Effector memory CD8-positive, alpha-beta T cell (primary cell): ENCODE measurements at places on chromosomes 12 and 14.

GRCh38 chr12:127559349-127560040, 707.5 kb upstream of the TMEM132C start:
- H3K27ac ChIP-seq: peak overlapping the region; percentile 82
- no peaks in the 10 kb centered on the region for H3K27me3 ChIP-seq
- no peak overlapping the region for H3K4me3 ChIP-seq
- H3K4me1 ChIP-seq: peaks cover 8% of the 10 kb centered on the region
- peak; percentile 66 for DNase-seq

DNA sequence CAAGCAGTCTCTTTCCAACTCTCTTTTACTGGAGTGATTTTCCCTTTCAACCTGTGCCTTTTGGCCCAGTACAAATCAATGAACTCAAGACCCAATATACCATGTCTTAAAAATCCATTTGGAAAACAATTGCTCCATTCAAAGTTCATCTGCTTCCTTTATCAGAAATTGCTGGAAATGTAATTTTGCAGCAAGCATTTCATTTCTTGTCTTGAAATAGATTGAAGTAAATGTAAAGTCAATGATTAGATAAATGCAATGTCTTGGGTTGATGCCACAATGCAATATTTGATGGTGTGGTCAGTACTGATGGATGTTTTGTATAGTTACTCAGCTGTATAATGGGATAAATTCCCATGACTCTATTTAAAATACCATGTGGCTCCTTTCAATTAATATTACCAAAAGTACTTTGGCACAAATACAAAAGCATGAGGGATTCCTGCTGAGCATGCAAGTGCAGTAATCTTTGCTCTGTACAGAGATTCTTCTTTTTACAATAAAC, 707.7 kb upstream of the NOVA1 start:
- H3K4me3 ChIP-seq: no peak overlapping the region
- H3K27me3 ChIP-seq: no peaks in the 10 kb centered on the region
- no peak overlapping the region for H3K27ac ChIP-seq
- no peaks in the 10 kb centered on the region for H3K36me3 ChIP-seq
- no peaks in the 10 kb centered on the region for H3K4me1 ChIP-seq

DNA sequence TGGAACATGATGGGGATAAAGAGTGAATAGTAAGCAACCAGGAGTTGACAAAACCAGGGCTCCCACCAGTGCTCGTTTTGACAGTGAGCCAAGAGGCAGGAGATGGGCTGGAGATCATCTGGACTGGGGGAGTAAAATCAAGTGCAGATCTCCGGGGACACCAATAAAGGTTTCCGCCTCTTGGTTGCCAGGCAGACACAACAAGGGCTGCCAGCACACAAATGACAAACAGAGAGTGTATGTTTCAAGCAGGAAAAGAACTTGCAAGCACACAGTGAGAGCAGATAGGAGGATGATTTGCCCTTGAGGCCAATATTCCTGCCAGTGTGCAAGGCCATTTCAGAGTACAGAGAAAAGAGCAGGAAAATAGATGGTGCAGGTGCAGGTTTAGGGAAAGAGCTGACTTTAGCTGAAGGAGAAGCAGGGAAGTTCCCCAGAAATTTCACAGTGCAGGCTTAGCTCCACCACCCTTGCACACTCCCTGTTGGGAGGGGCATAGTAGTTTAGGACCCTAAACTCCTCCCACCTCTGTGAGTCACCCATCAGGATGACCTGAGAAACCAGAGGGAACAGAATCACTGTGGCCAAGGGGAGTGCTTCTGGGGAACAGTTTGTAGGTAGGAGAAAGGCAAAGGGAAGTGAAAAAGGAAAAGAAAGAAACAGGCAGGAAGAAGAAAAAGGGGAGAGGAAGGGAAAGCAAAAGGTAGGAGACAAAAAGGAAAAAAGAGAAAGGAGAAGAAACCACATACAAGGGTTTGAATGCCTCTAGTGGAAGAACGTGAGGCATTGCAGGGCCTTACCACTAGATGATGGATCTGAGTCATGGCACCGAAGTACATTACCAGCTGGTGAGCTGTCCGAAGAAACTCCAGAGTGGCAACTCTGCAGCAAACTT, 404.4 kb downstream of the SLC6A15 start:
- DNase-seq: no peak
- H3K4me3 ChIP-seq: no peak overlapping the region
- no peaks in the 10 kb centered on the region for H3K36me3 ChIP-seq
- H3K27me3 ChIP-seq: no peaks in the 10 kb centered on the region

- H3K4me3 ChIP-seq: no peak overlapping the region
- H3K4me1 ChIP-seq: peaks cover 20% of the 10 kb centered on the region
- H3K27me3 ChIP-seq: no peaks in the 10 kb centered on the region
- no peak for DNase-seq
- H3K36me3 ChIP-seq: no peaks in the 10 kb centered on the region
These were observed 58.1 kb downstream of the ETV6 start for GRCh38 chr12:11707535-11707934.

DNA sequence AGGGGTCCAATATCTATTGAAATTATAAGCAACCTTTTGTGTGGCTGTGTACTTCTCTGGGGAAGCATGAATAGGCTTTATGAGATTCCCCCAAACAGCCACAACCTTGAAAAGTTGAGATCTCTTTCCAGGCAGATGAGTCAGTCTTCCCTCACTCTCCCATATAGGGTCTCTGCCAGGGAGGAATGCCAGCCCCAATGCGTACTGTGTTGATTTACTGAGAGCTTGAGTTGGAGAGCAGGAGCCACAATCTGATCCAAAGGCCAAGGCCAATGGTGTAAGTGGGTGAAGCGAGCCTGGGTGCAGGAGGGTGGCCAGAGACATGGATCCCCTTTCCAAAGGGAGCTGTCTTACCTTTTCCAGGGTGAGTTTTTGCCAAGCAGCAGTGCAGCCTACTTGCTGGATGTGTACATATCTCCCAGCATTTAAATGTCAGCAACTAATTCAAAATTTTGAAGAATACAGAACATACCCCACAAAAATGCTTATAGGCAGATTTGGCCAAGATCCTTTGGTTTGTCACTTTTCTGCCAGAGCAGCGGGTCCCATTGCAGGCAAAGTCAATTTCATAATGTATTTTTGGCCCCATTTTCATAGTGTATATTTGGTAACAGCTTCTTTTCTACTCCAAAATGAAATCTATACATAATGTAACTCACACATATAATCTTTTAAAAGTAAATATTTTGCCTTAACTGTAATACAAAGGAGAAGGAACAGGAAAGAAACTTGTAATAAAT, 88.2 kb downstream of the TBC1D30 start:
- H3K4me1 ChIP-seq: no peaks in the 10 kb centered on the region
- no peak overlapping the region for H3K27ac ChIP-seq
- no peak for DNase-seq
- peaks cover 45% of the 10 kb centered on the region for H3K27me3 ChIP-seq
- no peaks in the 10 kb centered on the region for H3K36me3 ChIP-seq

- H3K27ac ChIP-seq: no peak overlapping the region
- no peak for DNase-seq
- H3K4me3 ChIP-seq: no peak overlapping the region
- no peaks in the 10 kb centered on the region for H3K27me3 ChIP-seq
These were observed 80.1 kb downstream of the PLXNC1 start for GRCh38 chr12:94228488-94228907.

- DNase-seq: no peak
- H3K27me3 ChIP-seq: no peaks in the 10 kb centered on the region
- no peak overlapping the region for H3K4me3 ChIP-seq
- H3K36me3 ChIP-seq: no peaks in the 10 kb centered on the region
- peaks cover 9% of the 10 kb centered on the region for H3K4me1 ChIP-seq
These were observed 11.0 kb downstream of the ITPR2 start for GRCh38 chr12:26822026-26822425.

DNA sequence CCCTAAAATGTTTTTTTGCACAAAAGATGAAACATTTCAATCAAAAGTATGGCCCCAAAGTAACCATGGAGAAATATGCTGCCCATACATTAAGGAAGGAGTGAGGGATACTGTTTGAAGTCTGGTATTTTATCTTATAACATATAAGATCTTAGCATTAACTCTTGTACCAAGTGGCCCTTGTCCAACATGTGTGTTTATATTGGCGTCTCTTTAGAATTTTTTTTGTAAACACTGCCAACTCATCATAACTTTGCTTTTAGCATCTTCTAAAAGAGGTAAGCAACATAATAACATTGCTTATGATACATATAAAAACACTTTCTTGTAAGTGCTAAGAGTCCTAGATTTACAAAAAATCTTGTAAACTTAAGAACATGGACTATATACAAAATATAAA, 419.7 kb downstream of the ADAMTS20 start:
- no peak overlapping the region for H3K4me3 ChIP-seq
- DNase-seq: no peak
- H3K36me3 ChIP-seq: no peaks in the 10 kb centered on the region
- no peaks in the 10 kb centered on the region for H3K27me3 ChIP-seq

DNA sequence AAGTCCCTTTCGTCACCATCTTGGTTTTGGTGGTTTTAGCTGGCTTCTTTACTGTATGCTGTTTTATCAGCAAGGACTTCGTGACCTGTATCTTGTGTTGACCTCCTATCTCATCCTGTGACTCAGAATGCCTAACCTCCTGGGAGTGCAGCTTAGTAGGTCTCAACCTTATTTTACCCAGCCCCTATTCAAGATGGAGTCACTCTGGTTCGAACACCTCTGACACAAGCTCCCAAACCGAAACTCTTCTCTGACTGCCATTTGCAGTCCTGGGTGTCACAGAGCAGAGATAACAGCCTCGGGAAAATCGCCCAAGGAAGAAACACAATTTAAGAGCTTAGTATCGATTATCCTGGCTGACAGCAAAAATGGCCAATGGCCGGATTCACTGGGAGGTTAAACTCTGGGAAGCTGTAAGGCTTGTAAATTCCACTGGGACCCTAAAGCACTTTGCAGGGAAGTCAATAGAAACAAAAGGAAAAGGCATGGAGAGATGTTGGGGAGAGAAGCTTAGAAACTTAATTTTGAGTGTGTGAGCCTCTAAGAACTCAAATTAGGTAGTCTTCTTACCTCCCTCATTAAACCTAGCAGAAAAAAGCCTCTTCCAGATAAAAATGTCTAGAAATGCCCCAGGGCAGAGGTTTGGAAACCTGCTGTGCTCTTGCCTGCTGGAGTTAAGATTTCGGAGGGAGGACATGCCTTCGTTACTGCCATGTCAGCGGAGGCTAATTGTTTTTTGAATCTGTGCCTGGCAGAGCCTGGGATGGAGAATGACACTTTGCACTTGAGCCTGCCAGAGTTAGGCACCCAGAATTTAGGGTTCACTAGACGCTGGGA, 56.5 kb upstream of the RPH3A start:
- H3K4me1 ChIP-seq: peaks cover 3% of the 10 kb centered on the region
- H3K27ac ChIP-seq: no peak overlapping the region
- no peak overlapping the region for H3K4me3 ChIP-seq
- DNase-seq: no peak
- no peaks in the 10 kb centered on the region for H3K36me3 ChIP-seq
- peaks cover 36% of the 10 kb centered on the region for H3K27me3 ChIP-seq

DNA sequence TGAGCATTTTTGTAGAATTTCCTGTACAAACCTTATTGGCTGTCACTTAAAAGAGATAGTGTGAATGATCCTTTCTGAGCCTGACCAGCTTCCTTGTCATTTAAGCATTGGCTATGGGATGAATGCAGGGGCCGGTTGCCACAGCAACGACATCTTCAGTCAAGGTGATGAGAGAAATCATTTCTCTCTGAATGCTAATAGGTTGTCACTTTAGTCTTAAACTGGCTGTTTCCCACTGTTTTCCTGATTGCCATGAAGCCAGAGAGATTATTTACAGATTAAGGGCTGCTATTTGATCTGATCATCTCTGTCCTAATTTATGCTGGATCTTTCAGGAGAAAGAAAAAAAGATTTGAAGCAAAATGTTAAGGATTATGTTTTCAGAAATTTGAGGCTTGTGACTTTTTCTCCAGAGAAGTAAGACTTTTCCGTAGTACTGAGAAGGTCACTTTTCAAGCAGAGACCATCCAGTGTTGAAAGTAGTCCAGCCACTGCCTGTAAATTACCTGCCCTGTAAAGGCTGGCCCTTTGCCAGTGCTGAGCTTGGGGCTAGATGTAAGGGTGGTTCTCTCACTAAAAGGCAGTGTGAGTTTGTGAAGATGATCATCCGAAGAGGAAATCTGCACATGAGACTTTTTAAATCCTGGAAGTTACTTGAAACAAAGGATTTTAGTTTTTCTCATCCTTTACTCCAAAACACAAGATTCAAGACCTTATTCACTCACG, 235.6 kb downstream of the DACT1 start:
- peaks cover 2% of the 10 kb centered on the region for H3K36me3 ChIP-seq
- H3K27me3 ChIP-seq: no peaks in the 10 kb centered on the region
- H3K4me1 ChIP-seq: no peaks in the 10 kb centered on the region

DNA sequence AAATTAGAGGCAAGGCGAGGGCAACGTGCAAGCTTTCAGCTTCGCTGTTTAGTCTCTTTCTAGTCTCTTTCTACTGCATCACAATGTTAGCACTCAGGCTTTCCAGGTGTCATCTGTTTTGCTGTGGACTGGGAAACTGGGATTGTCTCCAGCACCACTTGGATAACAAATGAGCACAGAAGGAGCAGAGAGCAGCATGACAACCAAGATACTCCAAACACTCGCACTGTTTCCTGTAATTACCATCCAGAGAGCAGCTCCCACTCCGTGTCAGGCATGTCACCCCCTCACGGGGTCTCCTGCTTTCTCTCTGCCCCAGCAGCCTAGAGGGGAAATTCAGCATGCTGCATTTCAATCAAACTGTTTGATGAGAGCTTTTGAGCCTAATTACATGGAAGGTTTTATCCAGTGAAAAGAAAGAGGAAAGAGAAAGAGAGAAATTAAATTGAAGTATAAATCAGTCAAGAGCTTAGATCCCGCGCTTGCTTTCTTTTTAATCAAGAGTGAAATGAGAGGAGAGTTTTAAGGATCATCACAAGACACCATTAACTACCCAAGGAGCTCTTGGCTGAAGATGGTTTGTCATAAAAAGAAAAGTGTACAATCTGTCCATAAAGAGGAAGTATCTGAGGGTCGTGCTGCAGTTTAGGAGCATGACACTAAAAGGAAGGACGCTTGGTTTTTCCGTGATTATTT, 917.7 kb downstream of the DIO2 start:
- no peaks in the 10 kb centered on the region for H3K36me3 ChIP-seq
- no peaks in the 10 kb centered on the region for H3K4me1 ChIP-seq
- no peak overlapping the region for H3K4me3 ChIP-seq
- DNase-seq: no peak
- no peaks in the 10 kb centered on the region for H3K27me3 ChIP-seq

- peaks cover 90% of the 10 kb centered on the region for H3K27me3 ChIP-seq
- H3K4me3 ChIP-seq: peak overlapping the region; percentile 86
- peaks cover 27% of the 10 kb centered on the region for H3K4me1 ChIP-seq
These were observed 3.3 kb downstream of the COL2A1 start for GRCh38 chr12:48000878-48001504.

DNA sequence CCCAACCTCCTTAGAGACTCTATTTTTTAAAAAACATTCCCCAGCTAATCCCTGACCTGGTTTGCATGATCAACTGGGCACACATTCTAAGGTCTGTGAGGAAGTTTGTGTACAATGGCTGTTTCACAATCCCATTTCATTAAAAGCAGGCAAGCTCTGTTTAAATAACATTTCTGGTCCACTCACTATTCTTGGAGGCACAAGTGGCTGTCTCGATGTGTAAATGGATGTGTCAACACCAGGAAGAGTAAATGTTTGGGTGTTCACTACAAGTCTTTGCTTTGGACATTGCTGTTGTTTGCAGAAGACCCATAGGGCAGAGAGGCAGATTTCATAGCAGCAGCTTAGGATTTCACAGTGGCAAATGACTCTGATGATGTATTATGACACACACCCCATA, 98.3 kb downstream of the PDZRN4 start:
- no peak overlapping the region for H3K27ac ChIP-seq
- DNase-seq: no peak

- H3K4me1 ChIP-seq: peaks cover 48% of the 10 kb centered on the region
- no peak overlapping the region for H3K27ac ChIP-seq
- peaks cover 25% of the 10 kb centered on the region for H3K36me3 ChIP-seq
- no peak overlapping the region for H3K4me3 ChIP-seq
- DNase-seq: no peak
These were observed 5.2 kb downstream of the LPCAT3 start for GRCh38 chr12:7013101-7013500.
